ENCODE measurements at places on chromosomes 4 and X. TPM values are rescaled to one million over a fixed set of nuclear protein-coding genes. Genes with fewer than 3 reads are reported as not detected.

DNA sequence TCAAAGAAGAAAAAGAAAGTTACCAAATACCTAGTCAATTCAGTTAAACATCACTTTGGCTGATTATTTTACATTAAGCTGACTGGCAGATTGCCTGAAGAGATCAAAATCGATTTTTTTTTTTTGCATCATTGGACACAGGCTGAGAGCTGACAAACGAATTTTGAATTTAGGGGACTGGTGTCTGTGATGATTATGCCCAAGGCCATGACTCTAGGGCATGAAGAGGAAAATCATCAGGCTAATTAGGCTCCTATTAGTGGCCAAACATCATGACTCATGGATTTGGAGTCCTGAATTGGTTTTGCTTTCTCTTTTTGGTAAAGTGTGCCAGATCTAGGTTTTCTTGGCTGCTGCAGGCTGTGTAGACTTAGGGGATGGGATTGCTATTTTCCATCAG, 829.3 kb upstream of the LCORL start:
- DNase-seq, result no peak

- no peak for DNase-seq
These were observed 2.0 kb downstream of the STBD1 start for GRCh38 chr4:76308548-76308947.

GRCh38 chr4:95268819-95269565, 279.8 kb downstream of the UNC5C start:
- no peak for DNase-seq

DNA sequence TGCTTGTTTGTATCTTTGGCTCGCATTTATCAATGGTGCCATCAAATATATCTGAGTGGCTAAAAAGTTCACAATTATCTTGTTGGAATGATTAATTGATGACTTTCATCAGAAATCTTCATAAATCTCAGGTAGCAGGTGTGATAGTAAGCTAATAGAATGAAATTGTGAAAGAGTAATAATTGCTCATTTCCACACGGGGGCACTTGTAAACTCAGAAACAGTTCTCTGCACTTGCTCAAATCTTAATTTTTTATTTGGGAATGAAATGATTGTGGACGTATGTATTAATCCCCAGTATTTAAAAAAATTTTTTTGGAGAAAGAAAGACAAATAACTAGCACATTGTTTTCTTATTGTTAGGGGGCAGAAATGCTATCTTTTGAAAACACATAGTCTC, 132.8 kb downstream of the DTHD1 start:
- DNase-seq, result no peak

DNA sequence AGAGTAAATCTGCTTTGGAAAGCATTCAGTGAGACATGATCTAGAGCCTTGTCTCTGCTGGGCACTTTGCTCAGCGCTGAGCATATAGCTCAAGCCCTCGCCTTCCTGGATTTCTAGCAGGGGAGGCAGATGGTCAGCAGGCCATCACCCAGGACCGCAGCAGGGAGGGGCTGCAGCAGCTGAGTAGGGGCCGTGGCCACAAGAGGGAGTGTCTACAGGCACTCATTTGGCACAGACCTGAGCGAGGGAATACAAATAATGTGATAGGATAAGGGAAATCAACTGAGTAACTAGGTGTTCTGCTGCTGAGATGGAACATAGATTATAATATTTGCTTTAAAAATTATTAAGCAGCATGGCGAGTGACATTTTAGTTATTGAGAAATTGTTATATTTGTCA, 30.2 kb downstream of the OFD1 start:
- peak; percentile 72 for DNase-seq

CCDC120 gene
- total RNA-seq, result 1.2 TPM

DNA sequence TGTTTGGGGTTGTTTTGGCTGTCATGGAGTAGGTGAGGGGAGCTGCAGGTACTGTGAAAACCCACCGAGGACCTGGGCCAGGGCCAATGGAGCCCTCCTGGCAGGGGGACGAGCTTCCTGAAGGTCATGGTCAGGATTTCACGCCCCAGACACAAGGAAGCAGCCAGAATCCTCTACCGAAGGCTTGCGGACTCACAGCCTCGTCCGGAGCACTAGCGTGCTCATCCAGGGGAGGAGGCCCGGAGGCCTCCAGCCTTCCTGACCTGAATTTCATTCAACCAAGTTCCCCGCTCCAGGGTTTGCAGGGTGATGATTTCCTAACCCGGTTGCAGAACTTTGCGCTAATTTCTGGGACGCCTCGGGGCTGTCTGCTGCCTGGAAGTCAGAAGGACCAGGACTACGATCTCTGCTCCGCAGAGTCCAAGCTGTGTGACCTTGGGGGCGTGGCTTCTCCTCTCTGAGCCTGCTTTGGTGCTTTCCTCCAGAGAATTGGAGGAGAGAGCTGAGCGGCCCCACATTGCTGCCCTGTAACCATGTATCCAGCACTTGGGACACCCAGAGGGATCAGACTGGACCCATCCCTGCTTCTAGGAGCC, 56.2 kb upstream of the ADRA2C start:
- DNase-seq, result no peak

GRCh38 chr4:168273838-168274237, 44.7 kb downstream of the DDX60 start:
- no peak for DNase-seq

DAPP1 gene
- not detected for total RNA-seq

- DNase-seq, result no peak
These were observed 404.8 kb downstream of the KLHL13 start for GRCh38 chrX:117711782-117712181.

- DNase-seq, result no peak
These were observed 100.2 kb downstream of the LNX1 start for GRCh38 chr4:53490965-53491622.

DNA sequence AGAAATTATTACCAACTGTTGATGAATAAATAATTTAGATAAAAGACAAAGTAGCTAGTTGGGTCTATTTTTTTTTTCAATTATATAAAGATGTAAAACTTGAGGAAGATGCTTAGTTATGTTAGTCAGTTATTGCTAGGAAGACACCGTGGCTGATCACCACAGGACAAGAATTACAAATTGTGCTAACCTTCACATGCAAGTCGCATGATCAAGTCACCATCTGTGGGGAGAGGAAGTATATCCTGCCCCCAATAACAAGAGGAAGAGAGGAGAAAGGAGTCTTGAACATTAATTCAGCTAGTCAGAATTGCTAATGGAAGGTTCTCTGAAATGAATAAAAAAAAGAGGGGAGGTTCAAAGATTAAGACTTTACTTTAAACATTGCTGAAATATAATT, 52.3 kb downstream of the CPEB2 start:
- peak; percentile 23 for DNase-seq

GRCh38 chr4:147326591-147326990, 154.3 kb upstream of the EDNRA start:
- DNase-seq, result peak; percentile 37

GRCh38 chr4:138773321-138773720, 242.3 kb upstream of the NOCT start:
- no peak for DNase-seq

DNA sequence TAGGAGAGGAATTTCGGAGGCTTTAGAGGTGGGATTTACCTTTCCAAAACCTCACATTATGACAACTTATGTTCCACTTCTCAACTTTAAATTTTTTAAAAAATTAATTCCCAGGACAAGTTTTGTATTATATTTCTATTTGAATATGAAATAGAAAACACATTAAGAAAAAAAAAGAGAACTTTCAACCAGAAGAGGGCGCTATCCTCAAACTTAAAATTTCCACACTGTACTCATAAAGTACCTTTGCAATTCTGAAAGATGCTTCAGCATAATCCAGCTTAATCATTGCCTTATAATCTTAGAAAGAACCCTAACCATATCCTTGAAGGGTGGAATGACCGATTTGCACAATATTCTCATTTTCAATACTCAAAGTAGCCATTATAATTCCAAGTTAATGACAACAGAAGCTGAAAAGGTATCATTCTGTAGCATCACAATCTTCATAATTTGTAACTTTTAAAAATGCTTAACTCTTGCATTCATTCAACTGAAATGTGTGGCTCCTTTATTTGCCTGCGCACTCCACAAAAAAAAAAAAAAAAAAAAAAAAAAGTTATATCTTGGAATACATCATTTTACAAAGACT, 158.0 kb downstream of the KCNIP4 start:
- DNase-seq, result no peak

CCDC160 gene
- total RNA-seq, result 0.36 TPM

MUC7 gene
- total RNA-seq, result not detected

SPATA4 gene
- total RNA-seq, result 0.72 TPM

C1QTNF7 gene
- 0.72 TPM for total RNA-seq

GRCh38 chr4:7900334-7900909, 39.2 kb downstream of the AFAP1 start:
- no peak for DNase-seq

GRCh38 chrX:53281321-53281822, at the start of gene IQSEC2:
Gene IQSEC2, minus strand, starts transcription at chrX:53281584.
- peak; percentile 89 for DNase-seq

DNA sequence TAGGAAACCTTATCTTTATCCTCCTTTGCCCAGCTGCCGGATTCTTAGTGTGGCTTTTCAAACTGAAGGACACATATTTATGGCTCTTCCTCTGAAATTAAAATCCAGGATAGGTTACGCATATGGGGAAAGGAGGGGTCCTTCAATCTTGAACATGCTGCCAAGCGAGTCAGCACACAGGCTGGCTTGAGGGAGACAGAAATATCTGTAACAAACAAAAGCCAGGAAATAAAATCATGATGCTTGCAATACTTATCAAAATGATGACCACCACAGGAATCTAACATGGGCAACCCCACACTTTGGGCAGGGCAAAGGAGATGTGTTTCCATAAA, 196.4 kb upstream of the LDB2 start:
- DNase-seq, result no peak

DNA sequence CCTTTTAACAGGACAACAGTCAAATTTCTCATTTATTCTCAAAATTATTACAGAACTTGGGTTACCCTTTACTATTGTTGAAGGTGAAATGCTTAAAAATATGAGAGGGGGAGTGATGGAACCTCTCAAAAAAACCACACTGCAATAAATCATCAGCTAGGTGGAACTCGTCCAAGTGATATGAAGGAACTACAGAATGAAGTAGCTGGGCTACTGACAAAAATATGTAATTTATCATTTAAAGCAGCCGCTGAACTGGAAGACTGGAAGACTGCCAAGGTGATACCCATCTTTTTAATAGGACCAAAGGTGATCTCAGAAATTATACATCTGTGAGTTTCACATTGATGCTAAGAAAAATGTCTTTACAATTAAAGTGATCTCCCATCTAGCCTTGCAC, 597.7 kb upstream of the TENM3 start:
- DNase-seq, result no peak

HSFX4 gene
- not detected for total RNA-seq

SOWAHD gene
- total RNA-seq, result 0.72 TPM

MAGEC3 gene
- total RNA-seq, result not detected

- no peak for DNase-seq
These were observed 24.4 kb downstream of the TNIP3 start for GRCh38 chr4:121139533-121140222.

DNA sequence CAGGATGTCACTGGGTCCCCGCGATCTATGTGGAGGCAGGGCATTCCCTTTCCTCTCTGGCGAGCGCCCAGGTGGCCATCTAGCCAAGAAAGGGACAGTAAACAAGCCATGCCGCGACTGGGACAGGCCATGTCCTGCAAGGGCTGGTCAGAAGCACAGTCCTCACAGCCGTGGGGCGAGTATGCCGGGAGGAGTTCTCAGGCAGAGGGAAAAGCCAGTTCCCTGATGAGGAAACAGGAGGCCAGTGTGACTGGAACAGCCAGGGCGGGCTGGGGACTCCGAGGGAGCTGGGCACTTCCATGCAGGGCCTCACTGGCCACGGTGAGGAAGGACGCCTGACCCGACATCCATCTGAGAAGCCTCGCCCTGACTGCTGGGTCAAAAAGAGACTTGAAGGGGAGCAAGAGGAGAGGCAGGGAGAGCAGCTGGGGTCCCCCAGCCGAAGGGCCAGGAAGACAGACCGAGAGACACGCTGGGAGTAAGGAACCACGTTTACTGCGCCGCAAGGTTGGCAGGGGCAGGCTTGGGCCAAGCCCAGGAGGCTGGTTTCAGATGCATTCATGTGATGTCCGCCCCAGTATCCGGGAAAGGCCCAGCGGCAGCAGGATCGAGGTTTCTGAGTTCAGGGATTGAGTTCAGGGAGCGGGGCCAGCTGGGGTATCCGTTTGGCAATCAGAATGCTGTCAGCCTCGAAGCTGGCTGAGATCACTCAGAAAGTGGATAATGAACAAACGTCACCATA, 15.0 kb downstream of the CFAP99 start:
- DNase-seq, result peak; percentile 25

SFRP2 gene
- total RNA-seq, result not detected

DNA sequence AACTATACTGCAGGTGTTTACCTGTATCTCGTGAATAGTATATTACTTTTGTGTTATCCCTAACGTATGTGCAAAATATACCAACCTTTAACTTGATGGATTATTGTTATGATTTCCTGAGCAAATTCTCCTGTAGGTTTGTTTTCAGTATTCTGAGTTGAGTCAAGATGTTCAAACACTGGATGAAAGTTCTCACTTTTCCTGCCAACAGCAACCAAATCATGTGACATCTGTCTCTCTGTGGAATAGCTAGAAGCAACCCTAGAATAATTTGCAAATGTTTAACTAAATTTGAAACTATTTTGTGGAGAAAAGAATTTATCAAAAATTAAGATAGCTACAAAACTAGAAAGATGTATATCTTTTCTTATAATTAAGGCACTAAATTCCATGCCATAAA, 35.6 kb downstream of the BCLAF3 start:
- no peak for DNase-seq

DCAF8L2 gene
- total RNA-seq, result not detected

DNA sequence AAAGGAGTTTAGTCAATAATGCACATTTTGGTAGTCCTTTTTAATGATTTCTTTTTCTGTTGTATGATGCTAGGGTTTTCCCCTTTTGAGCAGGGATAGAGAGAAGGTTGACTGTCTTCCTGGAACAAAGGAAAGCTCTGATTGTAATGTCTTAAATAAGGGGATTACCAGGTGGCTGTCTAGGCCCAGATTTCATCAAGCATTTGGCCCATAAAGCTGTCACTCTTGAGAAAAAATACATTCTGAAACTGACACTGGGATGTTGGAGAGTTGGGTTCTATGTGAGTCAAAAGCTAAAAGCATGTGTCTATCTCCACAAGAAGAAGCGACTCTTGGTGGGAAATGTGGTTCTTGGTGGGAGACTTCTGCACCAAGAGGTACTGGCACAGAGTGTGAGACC, 26.4 kb downstream of the KIAA1210 start:
- DNase-seq, result no peak

ATP1B4 gene
- not detected for total RNA-seq

DNA sequence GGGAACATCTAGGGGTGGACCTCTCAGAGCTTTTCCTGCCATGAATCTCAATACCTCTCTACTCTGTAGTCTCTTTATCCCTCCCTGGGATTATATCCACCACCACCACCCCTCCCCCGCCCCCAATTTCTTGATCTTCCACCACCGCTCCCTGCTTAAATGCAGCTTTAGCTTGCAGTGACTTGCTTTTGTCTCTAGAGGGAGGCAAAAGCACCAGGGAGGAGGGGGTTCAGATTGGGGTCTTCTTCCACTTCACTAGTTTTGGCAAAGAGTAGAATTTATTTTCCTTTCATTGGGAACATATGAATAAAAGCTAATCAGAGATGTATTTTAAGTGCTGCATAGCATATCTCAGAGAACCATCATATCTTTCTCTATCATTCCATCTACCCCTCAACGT, 5.5 kb downstream of the ARHGAP36 start:
- DNase-seq, result no peak

H2BW2 gene
- total RNA-seq, result not detected

CLDN2 gene
- total RNA-seq, result not detected

- DNase-seq, result no peak
These were observed 444.1 kb downstream of the STIM2 start for GRCh38 chr4:27304751-27305150.

Measured in osteoblast (primary cell).